Panc1 (cell line): ENCODE measurements at places on chromosomes 12 and 14.

DNA sequence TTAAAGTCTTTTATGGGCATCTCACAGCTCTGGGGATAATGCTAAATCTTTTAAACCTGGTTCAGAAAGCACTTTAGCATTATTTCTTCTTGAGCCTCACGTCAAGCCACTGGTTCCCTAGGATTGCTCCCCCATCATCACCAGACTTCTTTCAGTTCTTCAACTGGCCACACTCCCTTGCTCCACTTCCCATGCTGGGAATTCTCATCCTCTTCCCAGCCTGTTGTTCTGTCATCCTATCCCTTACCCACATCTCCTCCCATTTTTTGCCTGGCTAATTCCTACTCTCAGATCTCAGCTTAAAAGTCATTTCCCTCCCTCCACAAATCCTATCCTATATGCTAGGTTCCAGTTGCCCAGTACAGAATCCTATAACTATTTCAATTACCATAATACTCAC is 14.4 kb downstream of the FERMT2 start:
- DNase-seq, result no peak

DNA sequence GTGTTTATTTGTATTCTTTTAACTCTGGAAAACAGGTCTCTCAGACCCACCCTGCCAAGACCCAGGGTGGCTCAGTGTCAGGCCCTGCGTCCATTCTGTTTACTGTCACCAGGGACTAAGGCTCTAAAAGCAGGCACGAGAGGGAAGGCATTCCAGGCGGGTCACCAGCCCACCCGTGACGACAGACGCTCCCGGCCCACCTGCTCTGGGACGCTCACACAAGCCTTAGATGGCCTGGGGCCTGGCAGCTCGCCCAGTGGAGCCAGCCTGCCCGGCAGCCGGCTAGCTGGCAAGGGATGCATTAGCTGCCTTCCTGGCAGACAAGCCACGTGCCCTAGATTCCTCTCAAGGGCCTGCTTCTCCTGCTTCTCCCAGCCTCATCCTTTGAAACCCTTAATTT is 9.2 kb upstream of the NUAK1 start:
- DNase-seq, result no peak

DNA sequence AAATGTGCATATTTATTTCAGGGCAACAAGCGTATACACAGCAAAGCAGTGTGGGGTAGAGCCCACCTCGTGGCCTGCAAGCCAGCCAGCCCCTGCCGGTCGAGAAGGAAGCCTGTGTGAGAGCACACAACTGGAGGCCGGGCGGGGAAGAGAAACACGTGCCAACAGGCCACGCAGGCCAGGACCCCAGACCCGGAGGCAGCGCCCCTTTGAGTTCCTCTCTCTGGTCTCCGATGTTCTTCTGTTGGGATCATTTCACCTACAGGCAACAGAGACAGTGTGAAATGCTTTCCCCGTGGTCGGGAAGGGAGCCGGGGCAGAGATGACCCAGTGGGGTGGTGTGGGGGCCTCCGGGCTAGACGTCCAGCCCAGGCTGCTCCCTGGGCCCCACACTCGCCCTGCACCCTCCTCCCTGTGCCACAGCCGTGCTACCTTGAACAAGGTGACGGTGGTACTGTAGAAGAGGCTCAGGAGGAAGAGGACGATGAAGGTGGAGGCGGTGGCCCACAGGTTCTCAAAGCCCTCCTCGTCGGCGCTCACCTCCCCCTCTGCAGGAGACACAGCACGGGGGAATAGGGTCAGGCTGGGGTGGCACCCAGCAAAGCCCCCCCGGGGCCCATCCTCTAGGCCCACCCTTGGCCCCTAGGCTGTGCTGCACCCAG is 325.5 kb downstream of the TMEM121 start:
- no peak for DNase-seq

- peak; percentile 20 for DNase-seq
Measured at GRCh38 chr12:67161322-67161918, 107.7 kb upstream of the CAND1 start.

- no peak for DNase-seq
Measured at GRCh38 chr14:73058922-73059673, 764 bp downstream of the RBM25 start.

GRCh38 chr14:91056361-91056760 is 4.1 kb downstream of the RPS6KA5 start:
- no peak for DNase-seq
